ENCODE measurements at places on chromosomes 5 and 9. TPM values are rescaled to one million over a fixed set of nuclear protein-coding genes. Genes with fewer than 3 reads are reported as not detected.

Gene PHF24
- total RNA-seq = 0.57 TPM

Gene VCAN
- total RNA-seq = 513 TPM

Gene HMGCR
- 17.8 TPM for total RNA-seq

Gene BTNL9
- total RNA-seq = 33.0 TPM

Gene IL5
- not detected for total RNA-seq

Gene GRM6
- total RNA-seq = not detected

Gene TMEM161B
- total RNA-seq = 18.8 TPM

Gene HMMR
- 2.2 TPM for total RNA-seq

Gene ZNF169
- total RNA-seq = 4.7 TPM

Gene MIER3
- 20.7 TPM for total RNA-seq

Gene ARL10
- 32.4 TPM for total RNA-seq

Gene BAAT
- total RNA-seq = not detected

Gene PCA3
- total RNA-seq = 0.81 TPM

Gene RNF183
- total RNA-seq = not detected

Gene NELFB
- 40.9 TPM for total RNA-seq

Gene PCDHGA2
- total RNA-seq = 6.2 TPM

Gene DOCK8
- 20.2 TPM for total RNA-seq

Gene TMC1
- total RNA-seq = 0.62 TPM

Gene TGFBR1
- total RNA-seq = 101 TPM

Gene FOXD4L5
- total RNA-seq = 0.45 TPM

Gene TMEM252
- total RNA-seq = not detected

Gene HAVCR1
- total RNA-seq = 1.8 TPM

Gene LAMC3
- 0.39 TPM for total RNA-seq

Gene ENTPD2
- total RNA-seq = 0.16 TPM

Gene SMIM33
- total RNA-seq = not detected

Gene ADAMTSL1
- total RNA-seq = 54.2 TPM

Gene CBY3
- not detected for total RNA-seq

Gene TTLL11
- 23.7 TPM for total RNA-seq

Gene ISL1
- total RNA-seq = not detected

Gene CYSRT1
- not detected for total RNA-seq

Gene NMUR2
- not detected for total RNA-seq

Gene GTF2H2C
- 27.0 TPM for total RNA-seq

Gene NR5A1
- total RNA-seq = not detected

Gene LECT2
- total RNA-seq = not detected

Gene CTXN3
- not detected for total RNA-seq

Gene PCSK5
- 37.5 TPM for total RNA-seq

Gene ALDH1A1
- total RNA-seq = 118 TPM

Gene AQP3
- 6.0 TPM for total RNA-seq

Gene SLF1
- 6.1 TPM for total RNA-seq

Gene GLT6D1
- total RNA-seq = not detected

Gene PTTG1
- 5.1 TPM for total RNA-seq

Gene FCN1
- 14.4 TPM for total RNA-seq

Gene C9orf153
- total RNA-seq = 1.4 TPM

Gene FBP2
- not detected for total RNA-seq

Gene LEAP2
- 2.1 TPM for total RNA-seq

Gene LCN1
- total RNA-seq = 0.81 TPM

Gene MAP1B
- 754 TPM for total RNA-seq

Gene KCTD16
- total RNA-seq = 2.7 TPM

Gene NAIF1
- total RNA-seq = 5.4 TPM

Gene FOXD4L6
- not detected for total RNA-seq

Gene SHLD3
- total RNA-seq = 2.7 TPM

Gene ORM2
- not detected for total RNA-seq
